ENCODE measurements at places on chromosomes 3 and 15.

DNA sequence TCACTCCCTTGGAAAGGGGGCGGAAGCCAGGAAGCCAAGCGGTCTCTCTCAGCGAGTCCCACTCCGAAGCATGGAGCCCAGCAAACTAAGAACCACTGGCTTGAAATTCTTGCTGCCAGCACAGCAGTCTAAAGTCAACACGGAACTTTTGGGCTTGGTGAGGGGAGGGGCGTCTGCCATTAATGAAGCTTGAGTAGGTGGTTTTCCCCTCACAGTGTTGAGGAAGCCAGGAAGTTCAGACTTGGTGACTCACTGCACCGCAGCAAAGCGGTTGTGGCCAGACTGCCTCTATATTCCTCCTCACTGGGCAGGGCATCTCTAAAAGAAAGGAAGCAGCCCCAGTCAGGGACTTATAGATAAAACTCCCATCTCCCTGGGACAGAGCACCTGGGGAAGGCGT lies 665.4 kb upstream of the CBLB start:
- DNase-seq: no peak

DNA sequence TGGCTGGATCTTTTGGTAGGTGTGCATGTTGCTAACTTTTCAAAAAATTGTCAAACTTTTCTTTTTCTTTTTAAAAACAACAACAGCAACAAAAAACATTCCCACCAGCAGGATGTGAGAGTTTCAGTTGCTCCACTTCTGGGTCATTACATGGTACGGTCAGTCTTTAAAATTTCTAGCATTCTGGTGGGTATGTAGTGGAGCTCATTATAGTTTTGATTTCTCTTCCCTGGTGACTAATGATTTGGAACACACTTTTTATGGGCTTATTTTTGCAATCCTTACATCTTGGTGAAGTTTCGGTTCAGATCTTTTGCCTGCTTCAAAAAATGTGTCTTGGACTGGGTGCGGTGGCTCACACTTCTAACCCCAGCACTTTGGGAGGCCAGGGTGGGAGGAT lies 19.3 kb downstream of the ATP1B3 start:
- no peak for DNase-seq

DNA sequence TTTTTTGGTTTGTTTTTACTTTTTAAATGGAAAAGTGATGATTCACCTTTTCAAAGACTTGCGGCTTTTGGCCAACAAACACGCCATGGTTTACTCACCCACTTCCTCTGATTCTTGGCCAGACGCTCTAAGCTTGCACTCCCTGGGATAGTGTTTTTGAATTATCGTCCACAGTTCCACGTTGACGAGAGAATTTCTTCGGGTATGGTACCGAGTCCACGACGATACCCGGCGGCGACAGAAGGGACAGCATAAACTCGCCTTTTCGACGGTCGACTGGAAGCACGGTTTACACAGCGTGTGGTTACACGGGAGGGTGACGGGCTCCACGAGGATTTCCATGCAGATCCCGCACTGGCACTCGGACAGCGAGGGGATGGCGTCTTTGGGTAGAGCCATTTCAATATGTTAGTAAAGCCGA lies 783 bp downstream of the RNF168 start:
- DNase-seq: no peak

- no peak for DNase-seq
Observed at GRCh38 chr3:22474706-22475445, 723.9 kb upstream of the ZNF385D start.

DNA sequence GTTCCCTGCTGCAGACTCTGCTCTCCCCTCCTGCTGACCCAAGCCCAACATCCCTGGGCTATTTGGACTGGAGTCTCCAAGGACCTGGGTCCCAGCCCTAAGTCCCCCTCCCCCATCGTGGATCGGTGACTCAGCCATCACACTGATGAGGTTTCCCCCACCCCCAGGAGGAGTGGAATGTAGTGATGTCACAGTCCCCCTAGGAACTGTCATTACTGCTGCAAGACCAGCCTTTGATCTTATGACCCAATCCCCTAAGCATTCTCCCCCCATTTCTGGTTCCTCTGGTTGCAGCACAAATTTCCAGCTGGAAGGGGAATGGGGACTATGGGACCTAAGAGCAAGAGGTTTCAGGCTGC lies 63.4 kb upstream of the CSPG4 start:
- DNase-seq: no peak

- no peak for DNase-seq
Observed at GRCh38 chr15:48402427-48403177, 71.4 kb downstream of the DUT start.

GRCh38 chr15:79724312-79724711 lies 172.5 kb downstream of the MTHFS start:
- no peak for DNase-seq

GRCh38 chr3:169759256-169759655 lies 5.6 kb downstream of the TERC start:
- DNase-seq: no peak

DNA sequence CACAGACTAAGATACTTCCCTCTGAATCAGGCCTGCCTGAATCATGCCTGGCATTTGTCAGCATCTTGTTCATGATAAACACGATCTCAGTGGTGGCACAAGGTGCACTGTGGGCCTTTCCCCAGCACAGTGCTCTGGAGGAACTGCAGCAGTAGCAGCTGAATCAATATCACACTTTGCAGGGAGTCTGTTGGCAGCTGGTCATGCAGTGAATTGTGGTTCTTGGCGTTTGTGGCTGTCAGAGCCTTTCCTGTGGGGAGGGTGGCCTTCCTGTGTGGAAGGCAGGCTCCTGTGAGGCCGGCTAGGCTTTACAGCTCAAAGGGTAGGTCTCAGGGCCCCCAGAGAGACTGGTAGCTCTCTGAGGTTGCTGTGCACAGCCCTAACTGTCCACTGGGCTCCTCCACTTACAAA lies 54.4 kb upstream of the TLE3 start:
- no peak for DNase-seq

GRCh38 chr3:11739123-11739522 lies 95.4 kb upstream of the VGLL4 start:
- DNase-seq: no peak

GRCh38 chr3:150248116-150248887 lies 159.8 kb upstream of the TSC22D2 start:
- DNase-seq: no peak

DNA sequence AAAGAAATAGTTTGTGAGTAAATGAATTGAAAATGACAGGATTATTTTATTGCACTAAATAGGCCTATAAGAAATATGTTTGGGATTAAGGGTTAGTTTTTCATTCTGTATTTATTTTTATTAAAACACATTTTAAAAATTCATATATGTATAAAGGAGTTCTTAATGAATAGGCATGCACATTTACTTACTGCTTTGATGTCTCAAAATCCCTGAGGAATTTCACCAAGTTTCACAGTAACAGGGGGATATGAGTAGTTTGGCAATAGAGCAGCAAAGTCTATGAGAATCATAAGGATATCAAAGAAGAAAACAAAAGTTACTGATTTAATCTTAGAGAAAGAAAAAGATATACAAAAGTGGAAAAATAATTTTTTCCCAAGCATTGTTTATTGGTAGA lies 411.7 kb downstream of the NAALADL2 start:
- no peak for DNase-seq

- no peak for DNase-seq
Observed at GRCh38 chr3:77096966-77097890, 57.3 kb downstream of the ROBO2 start.

GRCh38 chr15:85838655-85839054 lies 43.9 kb upstream of the KLHL25 start:
- DNase-seq: no peak

- no peak for DNase-seq
Observed at GRCh38 chr3:79086514-79086913, 681.3 kb downstream of the ROBO1 start.

DNA sequence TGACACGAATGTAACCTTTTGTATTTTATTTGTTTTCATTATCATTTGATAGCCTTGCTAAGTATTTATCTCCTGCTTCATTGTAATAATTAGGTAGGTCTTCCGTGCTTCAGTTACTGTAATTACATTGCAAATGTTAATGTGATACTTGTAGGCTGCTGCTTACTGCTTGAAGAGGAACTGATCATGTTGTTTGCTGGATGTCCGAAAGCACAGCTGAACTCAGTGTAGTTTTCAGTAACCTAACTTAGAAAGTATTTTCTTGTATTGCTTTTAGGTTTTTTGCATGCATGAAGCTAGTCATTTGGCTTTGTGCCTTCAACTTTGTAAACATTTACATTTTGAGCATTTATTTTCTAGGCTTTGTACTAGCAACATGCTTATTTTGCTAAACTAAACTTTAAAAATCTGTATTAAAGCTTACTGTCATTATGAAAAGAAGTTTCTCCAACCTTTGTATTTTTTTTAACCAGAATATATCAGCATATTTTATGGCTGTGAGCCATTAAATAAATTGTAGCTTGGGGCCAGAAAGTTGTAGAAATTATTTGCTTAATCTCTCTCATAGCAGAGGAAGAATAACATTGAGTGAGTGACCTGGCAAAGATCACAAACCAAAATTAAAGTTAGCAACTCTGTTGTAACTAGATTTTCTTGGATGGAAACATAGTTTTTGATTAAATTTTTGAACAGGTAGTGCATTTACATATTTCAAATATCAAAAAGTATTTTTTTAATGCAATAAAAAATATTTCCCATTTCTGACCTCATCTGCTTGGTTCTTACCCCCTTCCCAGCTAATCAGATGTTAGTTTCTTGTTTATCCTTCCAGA lies 30.7 kb downstream of the SACM1L start:
- DNase-seq: no peak

DNA sequence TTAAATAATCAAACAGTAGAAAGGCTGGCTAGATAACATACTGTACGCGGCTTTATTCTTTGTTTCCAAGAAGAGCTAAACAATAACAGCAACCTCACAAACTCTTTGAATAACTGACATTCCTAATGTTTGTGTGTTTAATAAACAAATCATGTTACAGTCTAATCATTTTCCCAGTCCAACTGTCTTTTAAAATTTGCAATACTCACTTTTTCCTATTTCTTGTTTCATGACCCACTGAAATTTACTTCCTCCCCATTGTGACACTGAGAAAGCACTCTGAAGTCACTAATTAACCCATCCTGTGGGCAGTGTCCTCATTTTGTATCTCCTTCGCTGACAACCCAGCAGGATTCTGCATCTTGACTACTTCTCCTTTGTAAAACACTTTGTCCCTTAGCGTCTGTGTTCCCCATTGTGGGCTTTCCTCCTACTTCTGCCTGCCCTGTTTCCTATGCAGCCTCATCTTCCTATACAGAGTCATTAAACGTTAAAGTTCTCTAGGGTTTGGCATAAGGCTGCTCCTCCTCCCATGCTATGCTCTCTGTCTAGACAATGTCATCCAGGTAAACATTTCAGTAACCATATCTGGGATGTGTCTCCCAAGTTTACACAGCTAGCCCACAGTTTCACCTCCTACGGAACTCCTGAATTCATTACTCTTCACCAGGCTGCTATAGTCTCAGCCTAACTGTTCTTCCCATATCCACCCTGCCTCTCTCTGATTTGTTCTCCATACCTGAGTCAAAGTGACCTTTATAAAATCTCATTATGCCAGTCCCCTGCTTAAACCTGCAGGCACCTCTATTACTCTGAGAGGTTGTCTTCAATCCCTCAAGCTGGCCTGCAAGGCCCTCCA lies 148.9 kb downstream of the GREM1 start:
- DNase-seq: no peak

DNA sequence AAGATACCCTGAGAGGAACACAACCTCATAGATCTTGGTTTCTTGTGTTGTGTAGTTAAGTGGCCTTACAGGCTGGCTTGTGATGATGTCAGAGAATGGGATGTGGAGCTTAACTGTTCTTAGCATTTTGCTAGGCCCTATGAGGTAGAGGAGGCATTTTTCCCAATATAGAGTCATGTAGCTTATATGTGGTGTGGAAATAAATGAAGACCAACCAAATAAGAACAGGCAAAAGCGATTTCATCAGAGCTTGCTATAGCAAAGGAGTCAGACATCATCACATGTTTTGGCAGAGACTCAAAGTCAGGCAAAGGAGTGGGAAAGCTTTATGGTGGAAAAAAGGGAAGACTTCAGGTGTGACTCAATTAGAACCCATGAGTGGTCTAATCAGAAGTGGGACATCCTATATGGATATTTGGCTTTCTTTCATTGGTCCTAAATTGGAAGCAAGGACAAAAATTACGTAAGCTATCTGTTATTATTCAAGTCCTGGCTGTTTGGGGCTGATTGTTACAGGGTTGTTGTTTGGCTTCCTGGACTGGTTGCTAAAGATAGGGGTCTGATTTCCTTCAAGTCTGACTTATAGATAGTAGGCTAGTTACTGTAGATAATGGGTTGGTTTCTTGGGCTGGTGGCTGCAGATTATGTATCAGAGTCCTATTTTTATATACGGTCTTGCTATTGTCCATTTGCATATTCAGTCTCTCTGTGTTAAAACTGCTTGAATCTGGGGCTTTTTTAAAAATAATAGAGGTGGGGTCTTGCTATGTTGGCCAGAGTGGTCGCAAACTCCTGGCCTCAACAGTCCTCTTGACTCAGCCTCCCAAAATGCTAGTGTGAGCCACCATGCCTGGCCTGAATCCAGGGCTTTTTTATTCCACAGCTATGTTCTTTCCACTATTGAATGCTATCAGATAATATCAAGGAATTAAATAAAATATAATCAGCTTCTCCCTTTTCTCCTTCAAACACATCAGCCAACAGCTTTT lies 30.3 kb upstream of the SETD2 start:
- DNase-seq: no peak

GRCh38 chr3:89320186-89320585 lies 212.8 kb downstream of the EPHA3 start:
- DNase-seq: no peak

DNA sequence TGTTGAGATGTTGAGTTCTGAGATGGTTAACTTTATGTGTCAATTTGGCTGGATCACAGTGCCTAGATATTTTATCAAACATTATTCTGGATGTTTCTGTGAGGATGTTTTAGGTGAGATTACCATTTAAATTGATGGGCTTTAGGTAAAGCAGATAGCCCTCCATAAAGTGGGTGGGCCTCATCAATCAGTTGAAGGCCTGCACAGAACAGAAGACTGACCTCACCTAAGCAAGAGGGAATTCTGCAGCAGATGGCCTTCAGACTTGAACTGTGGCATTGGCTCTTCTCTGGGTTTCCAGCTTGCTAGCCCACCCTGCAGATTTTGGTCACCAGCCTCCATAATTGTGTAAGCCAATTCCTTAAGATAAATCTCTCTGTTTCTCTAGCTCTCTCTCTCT lies 260.4 kb upstream of the VEPH1 start:
- no peak for DNase-seq

GRCh38 chr3:31613654-31614053 lies 80.9 kb downstream of the STT3B start:
- DNase-seq: no peak

- DNase-seq: no peak
Observed at GRCh38 chr3:59245300-59245858, 195.6 kb upstream of the CFAP20DC start.

DNA sequence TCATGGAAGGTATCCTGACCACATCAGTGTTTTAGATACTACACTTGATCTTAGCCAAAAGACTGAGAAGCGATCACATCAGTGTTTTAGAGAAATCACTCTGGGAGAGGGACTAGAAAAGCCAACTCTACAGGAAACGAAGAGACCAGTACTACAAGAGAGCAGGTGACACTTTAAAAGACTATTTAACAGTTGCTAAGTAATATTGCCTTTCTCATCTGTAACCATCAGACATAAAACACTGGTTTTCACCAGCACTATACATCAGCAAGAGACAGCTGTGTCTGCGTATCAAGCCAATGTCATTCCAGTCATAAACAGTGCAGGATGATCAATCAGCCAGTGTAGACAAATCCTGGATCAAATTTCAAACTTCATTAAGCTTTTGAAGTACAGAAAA lies 66.7 kb downstream of the GLB1 start:
- DNase-seq: no peak

GRCh38 chr3:107599772-107600145 lies 77.0 kb downstream of the BBX start:
- DNase-seq: no peak

All from cortex of kidney (tissue), 1 donor.